NCI-H1092 treated with DMSO at 0.1 percent for 48 hours (cell line): ENCODE measurements at places on chromosomes 3 and 15.

DNA sequence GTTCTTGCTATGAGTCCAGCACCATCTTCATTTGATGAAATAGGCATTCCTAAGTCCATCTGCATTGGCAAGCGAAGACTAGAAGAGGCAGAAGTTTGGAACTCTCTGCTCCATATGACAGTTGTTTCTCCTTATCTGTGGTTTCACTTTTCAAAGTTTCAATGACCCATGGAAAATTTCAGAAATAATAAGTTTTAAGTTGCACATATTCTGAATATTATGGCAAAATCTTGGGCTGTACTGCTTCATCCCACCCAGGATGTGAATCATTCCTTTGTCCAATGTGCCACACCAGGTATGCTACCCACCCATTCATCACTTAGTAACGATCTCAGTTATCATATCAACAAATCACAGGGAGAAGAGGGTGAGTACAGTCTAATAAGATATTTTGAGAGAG lies 647.9 kb downstream of the GRM7 start:
- DNase-seq = no peak

GRCh38 chr15:32683906-32684584 lies 33.8 kb upstream of the GREM1 start:
- DNase-seq = no peak

GRCh38 chr15:59689626-59690236 lies 611 bp upstream of the BNIP2 start:
- DNase-seq = peak; percentile 42

DNA sequence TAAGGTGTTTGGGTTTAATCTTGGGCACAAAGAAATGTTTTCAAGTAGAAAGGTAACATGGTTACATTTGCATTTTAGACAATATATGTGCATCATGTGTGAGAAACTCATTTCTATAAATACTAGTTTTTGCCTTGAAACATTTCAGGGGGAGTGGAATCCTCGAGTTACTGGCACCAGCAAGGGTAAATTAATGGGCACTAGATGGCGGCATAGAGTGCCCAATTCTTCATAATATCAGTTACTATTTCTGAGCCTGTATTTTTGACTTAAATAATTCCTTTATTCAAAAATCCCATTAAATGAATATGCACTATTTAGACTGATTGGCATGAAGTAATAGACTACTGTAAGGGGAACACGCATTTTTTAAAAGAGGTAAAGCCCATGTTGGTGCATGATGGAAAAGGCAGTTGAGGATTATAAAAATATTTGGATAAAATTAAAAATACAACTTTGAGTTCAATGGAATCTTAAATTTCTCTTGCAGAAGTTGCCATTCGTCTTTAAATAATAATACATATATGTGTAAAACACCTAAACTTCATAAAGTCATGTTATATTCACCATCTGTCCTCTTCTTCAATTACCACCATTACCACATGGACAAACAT lies 106.3 kb downstream of the ZBTB20 start:
- DNase-seq = no peak

DNA sequence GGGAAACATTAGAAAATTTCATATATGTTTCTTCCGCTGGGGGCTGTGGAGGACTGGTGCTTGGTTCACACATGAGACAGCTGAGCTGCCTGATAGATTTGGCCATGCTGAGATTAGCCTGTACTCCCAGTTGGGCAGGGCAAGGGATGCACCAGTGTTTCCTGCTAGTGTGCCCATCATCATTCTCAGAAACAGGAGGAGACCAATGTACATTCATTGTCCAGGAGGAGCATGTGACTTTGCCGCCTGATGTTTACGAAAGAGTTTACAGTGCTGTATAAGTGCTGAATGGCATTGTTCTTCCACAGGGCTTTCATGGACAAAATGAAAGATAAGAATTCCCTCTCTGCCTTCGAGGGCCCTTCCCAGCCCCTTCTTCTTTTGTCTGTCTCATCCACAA lies 311.1 kb upstream of the THBS1 start:
- DNase-seq = no peak

GRCh38 chr15:38053776-38054175 lies 119.3 kb downstream of the TMCO5A start:
- DNase-seq = no peak
